ENCODE measurements at places on chromosomes 16 and 17. TPM values are rescaled to one million over a fixed set of nuclear protein-coding genes. Genes with fewer than 3 reads are reported as not detected.

- DNase-seq: no peak
Observed at GRCh38 chr17:76901542-76902197, 33.5 kb downstream of the MGAT5B start.

DNA sequence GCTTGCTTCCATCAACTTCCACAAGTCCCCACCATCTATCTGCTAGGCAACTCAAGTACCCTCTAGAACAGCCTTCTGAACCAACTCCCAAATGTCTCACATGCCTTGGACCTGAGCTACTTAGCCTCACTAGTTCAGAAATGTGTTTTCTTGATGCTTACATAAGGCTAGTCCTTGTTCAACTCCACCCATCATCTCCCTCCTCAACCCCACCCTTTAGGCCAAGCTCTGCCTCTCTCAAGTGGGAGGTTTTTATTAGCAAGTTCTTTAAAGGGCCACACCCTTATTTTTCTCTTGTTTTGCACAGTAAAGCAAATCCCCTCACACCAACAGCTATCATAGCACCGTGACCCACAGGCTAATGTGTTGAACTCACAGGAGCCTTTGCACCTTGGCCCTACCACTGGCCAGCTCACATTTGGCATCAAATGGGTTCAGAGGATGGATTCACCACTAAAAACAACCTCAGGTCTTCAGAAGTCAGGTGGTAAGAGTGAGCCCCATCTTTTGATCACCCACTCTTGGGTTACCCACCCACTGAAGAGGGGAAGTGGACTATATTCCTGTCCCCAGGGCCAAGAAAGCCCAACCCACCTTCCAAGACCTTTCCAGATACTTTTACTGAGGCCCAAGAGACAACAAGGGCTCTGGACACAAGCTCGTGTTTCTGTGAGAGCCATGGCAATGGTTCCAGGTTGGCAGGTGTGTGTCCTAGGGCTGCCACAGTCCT, 12.2 kb downstream of the PIK3R5 start:
- DNase-seq: no peak

GRCh38 chr16:20903899-20904506, 3.4 kb downstream of the LYRM1 start:
- DNase-seq: no peak

DNA sequence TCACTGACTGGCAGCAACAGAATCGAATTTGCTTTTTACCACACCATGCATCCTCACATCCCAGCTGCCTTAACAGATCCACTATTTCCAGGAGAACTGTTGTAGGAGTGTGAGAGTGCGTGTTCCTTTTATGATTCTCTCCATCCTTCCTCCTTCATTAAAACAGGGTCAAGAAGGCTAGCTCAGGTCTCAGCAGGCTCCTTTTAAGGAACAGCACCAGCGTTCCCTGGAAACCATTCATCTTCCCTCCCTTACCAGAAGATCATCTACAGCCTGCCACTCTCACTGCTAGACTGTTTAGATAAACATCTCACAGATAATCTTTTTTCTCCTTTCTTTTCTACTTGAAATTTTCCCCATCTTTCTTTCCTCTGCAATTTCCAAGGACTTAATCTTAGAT, 1531.9 kb upstream of the CDH8 start:
- DNase-seq: no peak

- DNase-seq: no peak
Observed at GRCh38 chr16:11200592-11200991, 55.4 kb downstream of the SOCS1 start.

DNA sequence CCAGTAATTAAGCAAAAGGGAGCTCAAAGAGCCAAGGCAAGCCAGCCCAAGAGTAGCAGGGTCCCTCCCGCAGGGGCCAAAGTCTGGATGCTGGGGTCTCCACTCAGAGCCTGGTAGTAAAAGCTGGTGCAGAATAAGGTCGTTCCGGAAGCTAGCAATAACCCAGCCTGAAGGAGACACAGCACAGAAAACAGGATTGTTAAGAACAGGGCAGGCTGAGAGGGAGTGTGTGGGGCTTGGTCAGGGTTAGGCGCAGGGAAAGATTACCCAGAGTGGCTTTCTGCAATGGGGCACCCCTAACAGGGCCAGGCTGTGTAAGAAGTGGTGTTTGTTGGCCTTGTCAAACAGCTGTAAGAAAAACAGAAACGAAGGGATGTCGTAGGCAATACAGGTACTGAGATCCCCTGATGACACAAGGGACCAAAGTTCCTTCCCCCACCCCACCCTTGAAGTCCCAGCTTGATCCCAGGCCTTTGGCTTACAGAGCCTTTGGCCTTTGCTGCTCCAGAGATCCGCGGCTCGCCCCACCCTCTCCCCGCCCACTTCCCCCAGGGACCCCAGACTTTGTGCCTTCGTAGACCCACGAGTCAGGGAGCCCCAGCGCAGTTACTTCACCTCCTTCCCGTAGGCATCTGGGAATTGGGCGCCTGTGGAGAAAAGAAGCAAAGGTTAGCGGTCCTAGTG, 712 bp downstream of the TMEM256 start:
- peak; percentile 94 for DNase-seq

Gene LRRC46
- 0.22 TPM for polyA plus RNA-seq

Gene TMEM238L
- polyA plus RNA-seq: 21.2 TPM

GRCh38 chr16:56370875-56371659, 54.3 kb downstream of the AMFR start:
- no peak for DNase-seq

GRCh38 chr16:5633845-5634440, 536.3 kb upstream of the EEF2KMT start:
- peak; percentile 18 for DNase-seq
